ENCODE measurements at places on chromosomes 2 and 18.

GRCh38 chr2:61911510-61911909, 6.0 kb downstream of the COMMD1 start:
- no peak for DNase-seq

GRCh38 chr2:156309167-156309566, 23.4 kb downstream of the NR4A2 start:
- DNase-seq: no peak

GRCh38 chr2:54529935-54530334, 73.8 kb downstream of the SPTBN1 start:
- no peak for DNase-seq

- DNase-seq: no peak
Measured at GRCh38 chr2:207825978-207826377, 56.3 kb upstream of the FZD5 start.

- no peak for DNase-seq
Measured at GRCh38 chr2:195711478-195711877, 54.5 kb downstream of the SLC39A10 start.

DNA sequence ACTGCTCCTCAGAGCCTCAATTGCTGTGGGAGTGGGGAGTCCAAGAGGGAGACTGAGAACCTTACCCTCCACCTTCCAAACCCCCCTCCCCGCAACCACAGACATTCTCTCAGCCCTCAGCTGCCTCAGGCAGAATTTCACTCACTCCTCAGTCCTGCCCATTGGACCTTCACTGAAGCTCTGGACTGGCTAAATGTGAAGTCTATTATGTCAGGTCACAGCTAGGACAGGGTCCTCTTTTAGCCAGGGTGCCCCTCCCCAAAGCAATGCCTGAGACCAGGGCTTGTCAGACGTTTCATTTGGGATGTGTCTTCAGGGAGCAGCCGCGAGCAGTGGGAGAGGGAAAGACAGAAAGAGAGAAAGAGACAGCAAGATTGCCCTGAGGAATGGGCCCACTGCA, 199.3 kb upstream of the CCDC68 start:
- DNase-seq: no peak

DNA sequence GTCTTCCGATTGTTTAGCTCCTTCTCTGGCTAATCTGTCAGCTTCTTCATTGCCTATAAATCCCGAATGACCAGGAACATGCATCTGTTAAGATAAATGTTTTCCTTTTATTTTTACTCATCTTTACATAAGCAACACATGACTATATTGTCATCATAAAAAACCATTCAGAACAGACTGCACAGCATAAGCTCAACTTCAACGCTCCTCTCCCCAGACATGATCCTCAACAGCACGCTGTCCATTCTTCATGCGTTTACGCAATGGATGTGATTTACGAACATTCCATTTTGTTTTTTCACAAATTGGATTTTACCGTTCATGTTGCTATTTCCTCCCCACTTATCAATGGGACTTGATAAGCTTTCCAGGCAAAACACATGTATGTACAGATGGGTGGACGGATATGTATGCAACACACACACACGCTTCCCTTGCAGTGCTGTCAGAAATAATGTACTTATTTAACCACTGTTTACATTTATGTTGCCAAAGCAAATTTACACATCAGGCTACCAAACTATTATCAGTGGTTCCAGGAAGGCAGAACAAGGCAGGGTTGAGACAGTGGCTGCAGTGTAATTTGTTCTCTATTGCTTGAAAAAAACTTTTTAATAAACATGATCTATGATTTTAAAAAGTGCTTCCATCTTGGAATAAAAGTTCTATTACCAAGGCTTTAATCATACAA, 12.2 kb downstream of the RNASEH1 start:
- DNase-seq: no peak

- no peak for DNase-seq
Measured at GRCh38 chr18:45715212-45715780, 8.7 kb upstream of the SLC14A1 start.

DNA sequence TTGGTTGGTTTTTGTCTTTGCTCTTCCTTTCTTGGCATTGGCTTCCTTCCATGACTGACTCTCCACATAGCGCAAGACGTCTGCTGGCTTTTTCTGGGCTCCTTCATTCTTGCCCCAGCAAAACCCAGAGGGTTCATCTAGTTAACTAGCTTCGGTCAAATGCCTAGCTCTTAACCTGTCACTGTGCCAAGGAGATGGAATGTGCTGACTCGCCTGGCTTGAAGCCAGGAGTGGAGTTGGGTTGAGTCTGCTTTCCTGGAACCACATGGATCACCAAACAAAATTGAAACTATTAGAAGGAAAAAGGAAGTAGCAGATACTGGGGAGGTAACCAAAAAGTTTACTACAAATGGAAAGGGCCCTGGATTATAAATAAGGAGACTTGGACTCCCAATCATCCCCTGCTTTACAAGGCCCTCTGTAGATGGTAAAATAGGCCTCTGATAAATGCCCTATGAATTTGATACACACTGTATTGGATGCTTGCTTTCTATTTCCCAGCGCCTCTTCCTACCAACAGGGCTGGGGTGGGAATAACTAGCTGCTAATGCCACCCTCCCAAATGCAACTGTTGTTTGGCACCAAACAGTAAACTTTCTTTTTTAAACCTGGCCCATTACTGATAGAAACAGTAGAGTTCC, 11.3 kb downstream of the MALT1 start:
- DNase-seq: peak; percentile 29

DNA sequence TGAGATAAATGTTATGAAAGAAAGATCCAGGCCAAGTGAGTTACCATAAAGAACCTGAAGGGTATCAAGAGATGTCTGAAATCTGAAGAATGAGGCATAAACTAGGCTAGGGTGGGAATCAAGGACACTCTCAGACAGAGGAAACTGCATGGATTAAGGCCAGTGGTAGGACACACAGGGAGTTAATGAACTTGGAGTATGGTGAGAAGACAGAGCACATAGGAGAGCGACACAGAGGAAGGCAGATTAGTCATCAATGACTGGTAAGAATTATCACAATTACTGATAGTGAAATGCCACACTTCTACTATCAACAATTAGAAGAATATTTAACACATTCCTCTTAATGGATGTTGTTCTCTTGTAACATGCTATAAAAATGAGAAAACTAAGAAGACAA, 76.9 kb downstream of the TTC21B start:
- DNase-seq: no peak

GRCh38 chr2:188902901-188903491, 71.2 kb upstream of the COL3A1 start:
- no peak for DNase-seq

GRCh38 chr18:32469691-32470459, 807 bp downstream of the GAREM1 start:
- peak; percentile 32 for DNase-seq

DNA sequence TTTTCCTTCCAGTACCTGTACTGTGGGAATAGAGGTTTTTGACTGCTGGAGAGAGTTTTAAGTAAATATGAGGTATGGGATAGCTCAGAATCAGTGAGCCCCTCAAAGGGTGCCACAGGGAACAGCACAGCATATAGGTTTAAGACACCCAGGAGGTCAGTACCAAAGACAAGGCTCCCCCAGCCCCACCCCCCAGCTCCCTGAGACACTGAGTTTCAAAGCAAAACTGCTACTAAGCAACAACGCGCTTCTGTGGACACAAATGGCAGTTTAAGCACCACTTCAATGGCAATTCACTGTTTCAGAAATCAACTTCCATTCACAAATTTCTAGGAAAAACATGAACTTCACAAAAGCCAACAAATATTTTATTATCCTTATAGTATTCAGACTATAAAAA, 15.2 kb downstream of the E2F6 start:
- DNase-seq: no peak

- no peak for DNase-seq
Measured at GRCh38 chr18:44453505-44453904, 227.2 kb upstream of the SETBP1 start.

- DNase-seq: no peak
Measured at GRCh38 chr2:101830146-101830545, 132.6 kb downstream of the MAP4K4 start.

DNA sequence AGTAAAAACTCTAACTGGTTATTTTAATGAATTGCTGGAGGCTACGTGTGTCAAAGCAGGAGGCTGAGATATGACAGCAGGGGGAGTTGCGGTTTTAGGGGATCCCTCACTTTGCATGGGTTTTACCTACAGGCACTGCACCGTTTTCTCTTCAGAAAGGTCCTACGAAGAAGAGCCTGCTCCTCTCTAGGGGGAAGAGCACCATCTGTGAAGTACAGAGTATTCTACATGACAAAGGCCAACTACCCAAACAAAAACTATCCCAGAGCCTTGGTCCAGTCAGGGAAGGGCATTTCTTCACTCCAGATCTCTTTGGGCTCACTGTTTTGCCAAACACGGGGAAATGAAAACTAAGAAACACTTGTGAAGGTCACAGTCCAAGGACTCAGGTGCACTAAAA, 696.7 kb upstream of the SOX11 start:
- no peak for DNase-seq

DNA sequence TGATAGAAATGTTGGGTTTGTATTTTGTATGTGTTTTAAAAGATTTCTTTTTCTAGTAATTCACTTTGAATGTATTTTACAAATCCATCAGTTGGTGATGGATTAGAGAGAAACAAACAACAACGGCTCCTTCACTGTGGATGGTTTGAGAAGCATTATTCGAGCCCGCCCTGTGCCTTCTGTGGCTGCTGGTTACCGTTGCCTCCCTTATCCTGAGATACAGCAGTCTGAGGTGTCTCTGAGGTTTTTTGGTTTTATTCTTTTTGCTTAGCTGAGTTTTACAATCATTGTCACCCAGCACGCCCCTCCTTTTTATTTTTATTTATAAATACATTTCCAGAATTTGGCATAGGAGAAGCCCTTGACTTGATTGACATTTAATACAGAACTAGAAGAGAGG, 168.3 kb downstream of the BABAM2 start:
- DNase-seq: no peak

- DNase-seq: no peak
Measured at GRCh38 chr18:6413579-6414117, 1.1 kb downstream of the L3MBTL4 start.

GRCh38 chr18:47909484-47909883, 21.0 kb downstream of the SMAD2 start:
- DNase-seq: no peak

GRCh38 chr2:9030841-9031240, 27.4 kb upstream of the MBOAT2 start:
- DNase-seq: no peak

DNA sequence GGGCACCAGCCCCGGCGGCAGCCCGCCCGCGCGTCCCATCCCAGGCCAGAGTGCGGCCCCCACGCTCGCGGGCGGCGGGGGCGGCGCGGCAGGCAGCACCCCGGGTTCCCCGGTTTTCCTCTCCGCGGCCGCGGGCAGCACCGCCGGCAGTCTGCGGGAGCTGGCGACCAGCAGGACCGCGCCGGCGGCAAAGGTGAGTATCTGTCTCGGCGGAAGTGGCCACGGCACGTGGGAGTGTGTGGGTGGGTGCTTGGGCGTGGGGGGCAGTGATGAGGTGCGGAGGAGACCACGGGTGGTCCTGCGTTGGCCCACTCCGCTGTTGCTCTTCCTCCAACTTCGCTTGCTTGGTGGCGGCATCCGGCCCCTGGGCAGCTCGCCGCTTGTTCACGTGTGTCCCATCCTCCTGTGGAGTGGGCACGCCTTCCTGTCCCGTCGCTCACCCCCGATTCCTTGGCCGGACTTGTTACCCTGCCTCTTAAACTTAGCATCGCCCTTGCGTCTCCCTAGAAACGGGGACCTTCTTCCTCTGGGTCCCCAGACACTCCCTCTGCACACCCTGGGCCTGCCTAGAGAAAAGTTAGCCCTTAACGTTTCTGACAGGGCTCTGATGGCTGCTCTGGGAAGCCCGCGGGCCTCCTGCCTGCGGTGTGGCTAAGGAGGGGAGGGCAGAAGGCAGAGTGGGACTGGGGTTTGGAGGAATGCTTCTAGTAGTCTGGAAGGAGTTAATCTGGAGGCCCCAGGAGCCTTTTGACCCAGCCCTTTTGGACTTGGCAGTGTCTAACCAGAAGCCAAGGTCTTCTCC, 1.1 kb downstream of the SH3RF3 start:
- no peak for DNase-seq

- no peak for DNase-seq
Measured at GRCh38 chr2:69400121-69400520, 13.1 kb upstream of the GFPT1 start.

DNA sequence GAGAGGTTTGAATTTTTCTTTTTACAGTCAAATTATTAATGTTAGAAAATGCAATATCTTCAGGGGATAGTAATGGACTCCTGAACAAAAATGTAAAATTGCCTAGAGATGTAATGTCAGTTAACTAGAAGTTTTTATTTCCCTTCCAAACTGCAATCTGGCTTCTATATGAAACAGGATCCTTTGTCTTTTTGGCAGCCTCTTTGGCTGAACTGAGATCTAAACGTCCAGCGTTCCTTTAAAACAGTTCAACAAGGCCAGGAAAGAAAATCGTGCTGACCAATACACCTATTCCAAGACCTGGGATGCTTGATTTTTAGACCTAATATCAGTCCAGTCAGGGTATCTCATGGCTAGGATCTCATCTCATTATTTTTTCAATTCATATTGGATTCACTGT, 245.5 kb downstream of the FIGN start:
- DNase-seq: no peak

DNA sequence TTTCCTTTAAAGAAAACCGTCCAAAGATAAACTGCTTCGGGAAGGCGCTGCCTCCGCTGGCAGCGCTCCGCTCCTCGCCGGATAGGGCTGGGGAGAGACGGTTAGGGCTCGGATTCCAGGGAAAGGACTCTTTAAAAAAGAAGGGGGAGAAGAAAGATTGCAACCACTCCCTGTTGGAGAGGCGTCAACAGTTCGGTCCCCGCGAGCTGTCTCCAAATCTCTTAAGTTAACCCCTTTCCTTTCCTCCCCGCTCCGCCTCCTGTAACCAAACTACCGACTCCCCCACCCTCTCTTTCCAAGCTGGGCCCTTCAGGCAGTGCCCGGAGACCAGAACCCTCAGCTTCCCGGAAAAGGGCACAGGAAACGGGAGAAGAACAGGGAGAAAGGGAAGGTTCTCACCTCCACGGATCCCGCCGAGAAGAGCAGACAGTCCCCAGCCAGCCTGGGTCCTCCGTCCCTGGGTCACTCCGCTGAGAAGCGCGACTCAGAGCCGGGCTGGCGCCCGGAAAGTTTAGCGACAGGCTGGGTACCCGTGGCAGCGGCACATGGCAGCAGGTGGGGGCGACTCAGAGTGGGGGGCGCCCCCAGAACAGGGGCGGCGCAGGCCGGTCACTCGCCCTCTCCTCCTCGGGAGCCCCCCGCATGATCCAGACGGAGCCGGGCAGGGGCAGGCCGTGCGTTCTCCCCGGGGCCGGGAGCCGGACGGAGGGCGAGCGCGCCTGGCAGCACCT, 675 bp downstream of the FZD5 start:
- DNase-seq: no peak

- DNase-seq: no peak
Measured at GRCh38 chr18:70058916-70059315, 111.2 kb upstream of the CD226 start.

- no peak for DNase-seq
Measured at GRCh38 chr2:164609790-164610189, 11.5 kb downstream of the GRB14 start.

DNA sequence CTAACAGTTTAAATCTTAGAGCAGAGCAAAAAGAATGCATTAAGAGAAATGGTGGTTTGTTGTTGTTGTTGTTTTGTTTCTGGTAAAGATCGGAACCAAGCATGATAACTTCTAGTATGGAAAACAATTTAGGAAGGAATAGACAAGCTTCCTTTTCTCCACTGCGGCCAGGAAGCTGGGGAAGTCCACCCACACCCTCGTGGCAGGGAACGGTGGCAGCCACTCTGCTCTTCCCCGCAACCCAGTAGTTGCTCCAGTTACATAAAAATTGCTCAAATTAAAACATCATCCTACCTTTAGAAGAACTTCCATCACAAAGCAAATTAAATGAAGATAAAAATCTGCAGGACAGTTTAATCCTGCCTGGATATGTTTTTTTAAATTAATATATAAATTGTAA, 113.0 kb downstream of the RBMS1 start:
- no peak for DNase-seq

All from amniotic stem cell (primary cell).